ENCODE measurements at places on chromosomes 2 and 18.
A peak's percentile ranks its signal among the peaks of the same experiment; 100 is the strongest.

GRCh38 chr2:28394997-28395333 is 2.3 kb downstream of the FOSL2 start:
- DNase-seq = no peak

DNA sequence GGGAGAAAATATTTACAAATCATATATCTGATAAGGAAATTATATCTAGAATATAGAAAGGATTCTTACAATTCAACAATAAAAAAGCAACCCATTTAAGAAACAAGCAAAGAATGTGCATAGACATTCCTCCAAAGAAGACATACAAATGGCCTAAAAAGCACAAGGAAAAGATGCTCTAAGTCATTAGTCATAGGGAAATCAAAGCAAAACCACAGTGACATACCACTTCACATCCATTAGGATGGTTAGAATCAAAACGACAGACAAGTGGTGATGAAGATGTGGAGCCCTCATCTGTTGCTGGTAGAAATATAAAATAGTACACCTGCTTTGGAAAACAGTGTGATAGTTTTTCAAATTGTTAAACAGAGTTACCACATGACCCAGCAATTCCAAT is 48.2 kb downstream of the MAPRE2 start:
- no peak for DNase-seq

DNA sequence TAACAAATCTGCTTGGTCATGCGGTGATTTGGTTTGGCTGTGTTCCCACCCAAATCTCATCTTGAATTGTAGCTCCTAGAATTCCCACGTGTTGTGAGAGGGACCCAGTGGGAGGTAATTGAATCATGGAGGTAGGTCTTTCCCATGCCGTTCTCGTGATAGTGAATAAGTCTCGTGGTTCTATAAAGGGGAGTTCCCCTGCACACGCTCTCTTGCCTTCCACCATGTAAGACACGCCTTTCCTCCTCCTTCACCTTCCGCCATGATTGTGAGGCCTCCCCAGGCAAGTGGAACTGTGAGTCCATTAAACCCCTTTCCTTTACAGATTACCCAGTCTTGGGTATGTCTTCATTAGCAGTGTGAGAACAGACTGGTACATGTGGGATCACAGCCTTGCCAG is 36.7 kb downstream of the TRABD2A start:
- DNase-seq = no peak

GRCh38 chr2:52613064-52613463 is 1154.5 kb upstream of the CHAC2 start:
- no peak for DNase-seq

GRCh38 chr2:88187038-88187676 is 17.0 kb downstream of the THNSL2 start:
- no peak for DNase-seq

- no peak for DNase-seq
These were observed 177.0 kb downstream of the LDLRAD4 start for GRCh38 chr18:13395577-13395976.

DNA sequence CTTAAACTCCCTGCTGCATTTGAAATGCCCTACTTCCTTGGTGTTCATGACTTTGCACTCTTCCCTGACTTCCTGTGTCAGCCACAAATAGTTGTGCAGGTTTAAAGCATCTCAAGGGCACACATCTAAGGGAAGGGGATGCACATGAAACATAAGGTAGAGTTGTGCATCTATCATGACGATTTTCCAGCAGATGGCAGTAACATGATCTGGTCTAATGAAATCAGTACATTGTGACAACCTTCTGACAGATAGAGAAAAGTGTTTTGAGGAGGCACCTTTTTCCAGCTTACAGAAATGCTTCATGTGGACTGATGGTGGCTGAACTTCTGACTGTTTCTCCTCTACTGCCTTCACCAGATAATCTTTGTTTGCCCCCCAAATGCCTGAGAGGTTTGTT is 238.9 kb downstream of the XIRP2 start:
- DNase-seq = no peak

DNA sequence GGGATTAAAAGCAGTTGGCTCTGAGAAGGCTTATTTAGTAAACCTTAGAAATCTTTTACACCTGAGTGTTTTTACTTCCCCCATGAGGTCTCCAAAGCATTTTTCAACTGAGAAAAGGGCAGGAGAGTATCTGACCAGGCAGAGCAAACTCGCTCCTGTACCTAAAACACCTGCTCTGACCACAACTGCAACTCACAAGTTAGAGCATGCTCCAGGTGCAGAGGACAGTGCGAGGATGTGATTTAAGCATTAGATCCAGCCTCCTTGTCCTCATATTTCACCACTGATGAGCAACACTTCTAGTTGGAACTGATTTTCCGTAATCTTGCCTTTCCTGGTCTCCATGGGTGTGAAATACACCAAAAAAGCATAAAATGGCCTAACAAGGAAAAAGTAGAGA is 34.5 kb upstream of the TBC1D8 start:
- DNase-seq = no peak

- no peak for DNase-seq
These were observed 3.6 kb downstream of the TMEM177 start for GRCh38 chr2:119682578-119682977.

- no peak for DNase-seq
These were observed 209.2 kb upstream of the SMAD2 start for GRCh38 chr18:48139431-48140347.

- no peak for DNase-seq
These were observed 101.2 kb downstream of the MCFD2 start for GRCh38 chr2:46814160-46814961.

DNA sequence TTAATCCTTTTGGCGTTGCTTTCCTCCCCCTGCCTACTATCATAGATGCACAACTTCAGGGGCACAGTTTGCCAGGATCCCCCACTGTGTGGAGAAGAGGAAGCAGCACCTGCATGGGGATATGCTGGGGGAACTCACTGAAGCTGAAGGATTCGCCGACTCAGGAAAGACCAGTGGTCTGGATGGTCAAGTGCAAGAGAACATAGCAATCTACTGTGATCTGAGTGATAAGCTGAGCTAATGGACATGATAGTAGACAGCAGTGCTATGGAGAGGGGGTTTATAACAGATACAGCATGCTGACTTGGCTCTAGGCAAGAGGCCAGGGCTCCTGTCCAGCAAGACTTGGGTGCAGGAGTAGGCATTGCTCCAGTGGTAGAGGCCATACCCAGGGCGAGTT is 124.4 kb upstream of the NRP2 start:
- no peak for DNase-seq

GRCh38 chr2:183935005-183935404 is 663.3 kb upstream of the ZNF804A start:
- DNase-seq = no peak

DNA sequence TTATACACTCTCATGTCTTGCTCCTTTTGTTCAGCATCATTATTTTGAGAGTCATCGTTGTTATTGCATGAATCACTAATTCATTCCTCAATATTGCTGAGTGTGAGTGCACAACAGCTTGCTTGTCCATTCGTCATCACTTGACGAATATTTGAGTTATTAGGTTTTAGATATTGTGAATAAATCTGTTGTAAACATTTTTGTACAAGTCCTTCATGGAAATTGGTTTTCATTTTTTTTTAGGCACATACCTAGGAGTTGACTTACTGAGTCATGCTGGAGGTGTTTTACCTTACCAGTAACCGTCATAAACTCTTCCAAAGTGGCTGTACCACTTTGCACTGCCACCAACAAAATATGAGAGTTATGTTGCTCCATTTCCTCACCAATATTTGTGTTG is 84.2 kb upstream of the NCK2 start:
- DNase-seq = no peak

- DNase-seq = no peak
These were observed 136.1 kb downstream of the EXOC6B start for GRCh38 chr2:72689579-72690195.

GRCh38 chr2:189580241-189580651 is 340 bp downstream of the SLC40A1 start:
- DNase-seq = peak; percentile 18

DNA sequence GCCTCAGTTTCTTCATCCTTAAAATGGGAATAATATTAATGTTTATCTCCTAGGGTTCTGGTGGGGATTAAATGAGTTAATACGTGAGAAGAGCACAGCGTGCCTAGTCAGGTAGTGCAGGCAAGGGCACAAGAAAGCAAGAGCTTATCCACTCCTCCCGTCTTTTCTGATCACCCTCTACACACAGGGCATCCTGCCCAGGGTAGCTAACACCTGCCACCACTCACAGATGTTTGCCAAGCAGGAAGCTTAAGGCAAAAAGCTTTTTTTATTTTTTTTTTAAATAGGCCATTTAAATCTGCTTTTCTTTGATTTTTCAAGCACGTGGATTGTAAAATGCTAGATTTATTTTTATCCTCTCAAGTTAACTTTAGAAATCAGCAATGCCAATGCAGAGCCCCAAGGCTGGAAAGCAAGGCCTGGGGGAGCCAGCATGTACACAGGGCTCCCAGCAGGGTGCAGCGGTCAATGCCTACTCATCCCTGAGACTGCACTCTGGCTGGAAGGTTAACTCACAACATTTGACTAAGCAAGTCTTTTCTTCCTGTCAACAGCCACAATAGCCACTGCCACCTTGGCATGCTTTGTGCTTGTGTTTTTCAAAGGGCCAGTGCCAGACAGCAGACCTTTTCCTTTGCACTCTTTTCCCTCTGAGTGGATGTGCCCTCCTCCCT is 86.5 kb upstream of the ACAA2 start:
- no peak for DNase-seq

GRCh38 chr2:1588051-1588977 is 156.0 kb downstream of the PXDN start:
- DNase-seq = no peak

DNA sequence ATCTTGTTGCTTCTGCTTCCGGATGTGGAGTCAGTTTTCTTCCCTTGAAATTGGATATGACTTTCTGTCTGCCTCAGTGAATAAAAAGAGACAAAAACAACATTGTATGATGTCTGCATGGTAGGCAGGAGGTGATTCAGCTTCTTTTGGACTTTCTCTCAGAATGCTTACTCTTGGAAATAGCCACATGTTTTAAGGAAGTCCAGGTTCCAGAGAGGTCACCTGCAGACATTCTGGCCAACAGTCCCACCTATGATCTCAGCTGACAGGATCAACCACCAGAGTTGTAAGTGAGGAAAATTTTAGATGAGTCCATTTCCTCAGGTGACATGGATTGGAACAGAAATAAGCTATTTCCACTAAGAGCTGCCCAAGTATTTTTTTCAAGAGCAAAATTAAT is 508.7 kb upstream of the FAM98A start:
- DNase-seq = no peak

DNA sequence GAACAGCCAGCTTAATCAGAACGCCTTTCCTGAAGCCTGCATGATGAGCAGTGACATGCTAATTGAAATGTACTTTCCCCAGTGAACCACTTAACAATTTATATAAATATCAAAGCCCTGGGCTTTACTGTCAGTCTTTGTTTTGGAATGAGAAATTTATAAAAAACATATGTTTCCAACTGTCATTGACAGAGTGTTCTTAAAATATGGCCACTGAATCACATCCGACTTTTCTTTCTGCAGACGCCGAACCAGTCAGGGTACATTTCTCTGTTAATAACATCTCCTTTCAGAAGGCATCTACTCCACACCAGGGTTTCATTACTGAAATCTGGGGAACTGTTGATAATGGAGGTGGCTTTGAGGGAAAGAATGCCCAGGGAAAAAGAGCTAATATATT is 343.7 kb downstream of the INSIG2 start:
- DNase-seq = no peak

GRCh38 chr2:228869636-228870264 is 401.3 kb downstream of the PID1 start:
- DNase-seq = no peak

- DNase-seq = no peak
These were observed 59.0 kb downstream of the MOGAT1 start for GRCh38 chr2:222730366-222730999.

GRCh38 chr2:41989501-41990180 is 58.2 kb upstream of the PKDCC start:
- no peak for DNase-seq

DNA sequence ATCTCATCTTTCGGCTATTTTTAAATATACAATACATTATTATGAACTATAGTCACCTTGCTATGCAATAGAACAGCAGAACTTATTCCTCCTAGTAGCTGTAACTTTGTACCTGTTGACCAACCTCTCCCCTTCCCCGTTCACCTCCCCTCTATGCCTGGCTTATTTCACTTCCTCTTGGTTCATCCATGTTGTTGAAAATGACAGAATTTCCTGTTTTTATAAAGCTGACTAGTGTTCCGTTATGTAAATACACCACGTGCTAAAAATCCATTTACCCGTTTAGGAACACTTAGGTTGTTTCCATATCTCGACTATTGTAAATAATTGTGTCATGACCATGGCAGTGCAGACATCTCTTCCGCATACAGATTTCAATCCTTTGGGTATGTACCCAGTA is 10.3 kb downstream of the ALPI start:
- DNase-seq = no peak

GRCh38 chr2:31204783-31205182 is 12.5 kb downstream of the CAPN14 start:
- DNase-seq = no peak

DNA sequence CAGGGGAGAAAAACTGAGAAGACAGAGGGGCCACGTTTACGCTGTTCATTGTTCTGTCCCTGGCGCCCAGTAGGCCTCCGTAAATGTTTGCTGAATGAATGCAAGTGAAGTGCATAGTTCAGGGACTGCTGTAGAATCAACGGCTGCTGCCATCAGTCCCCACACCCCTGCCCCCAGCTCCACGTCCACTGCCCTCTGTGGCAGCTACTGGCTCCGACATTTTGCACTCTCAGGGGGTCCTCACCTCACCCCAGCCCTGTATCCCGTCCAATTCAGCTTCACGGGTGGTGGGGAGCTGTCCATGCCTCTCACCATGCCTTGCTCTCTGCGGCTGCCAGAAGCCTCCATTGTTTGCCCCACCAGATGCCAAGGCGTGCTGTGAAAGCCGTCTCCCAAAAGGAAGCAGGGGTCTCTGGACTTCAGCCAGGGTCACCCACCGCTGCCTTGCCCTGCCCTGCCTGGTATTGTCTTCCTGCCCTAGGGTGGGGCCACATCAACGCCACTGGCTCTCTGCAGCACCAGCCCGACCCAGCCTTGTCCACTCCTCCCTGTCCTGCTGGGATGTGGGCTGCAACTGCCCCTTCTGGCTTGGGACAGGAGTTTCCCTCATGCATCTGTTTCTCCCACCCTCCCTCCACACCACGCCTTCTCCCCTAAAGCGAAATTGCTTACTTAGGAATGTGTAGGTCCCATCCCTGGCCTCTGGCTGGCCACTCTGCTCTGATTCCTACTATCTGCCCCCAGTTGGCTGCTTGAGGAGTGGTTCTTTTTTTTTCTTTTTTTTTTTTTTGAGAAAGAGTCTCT is 86.0 kb downstream of the RHOB start:
- no peak for DNase-seq

DNA sequence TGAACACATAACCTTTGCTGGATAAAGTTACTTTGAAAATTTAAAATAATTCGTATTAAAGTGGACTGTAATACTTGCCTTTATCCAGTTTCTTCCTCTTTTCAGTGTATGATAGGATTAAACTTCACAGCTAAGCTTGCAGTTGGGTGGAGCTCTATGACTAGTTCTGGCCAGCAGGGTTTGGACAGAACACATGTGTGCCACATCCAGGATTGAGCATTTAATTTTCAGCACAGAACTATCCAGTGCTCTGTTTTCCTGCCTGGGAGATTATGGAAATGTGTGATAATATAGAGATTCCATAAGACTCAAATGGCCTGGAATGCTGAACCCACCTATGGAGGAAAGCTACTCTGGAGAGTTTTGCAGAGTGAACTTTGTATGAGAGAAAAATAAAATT is 200.2 kb downstream of the OSR1 start:
- DNase-seq = no peak

All from stimulated activated CD4-positive, alpha-beta T cell treated with anti-CD3 and anti-CD28 coated beads, Interleukin-2, amount 100 ng/mL, for 48 hours (primary cell).